ENCODE measurements at places on chromosomes 5 and 9.

- no peak for DNase-seq
These were observed 165.3 kb downstream of the TAF11L14 start for GRCh38 chr5:17799521-17799920.

DNA sequence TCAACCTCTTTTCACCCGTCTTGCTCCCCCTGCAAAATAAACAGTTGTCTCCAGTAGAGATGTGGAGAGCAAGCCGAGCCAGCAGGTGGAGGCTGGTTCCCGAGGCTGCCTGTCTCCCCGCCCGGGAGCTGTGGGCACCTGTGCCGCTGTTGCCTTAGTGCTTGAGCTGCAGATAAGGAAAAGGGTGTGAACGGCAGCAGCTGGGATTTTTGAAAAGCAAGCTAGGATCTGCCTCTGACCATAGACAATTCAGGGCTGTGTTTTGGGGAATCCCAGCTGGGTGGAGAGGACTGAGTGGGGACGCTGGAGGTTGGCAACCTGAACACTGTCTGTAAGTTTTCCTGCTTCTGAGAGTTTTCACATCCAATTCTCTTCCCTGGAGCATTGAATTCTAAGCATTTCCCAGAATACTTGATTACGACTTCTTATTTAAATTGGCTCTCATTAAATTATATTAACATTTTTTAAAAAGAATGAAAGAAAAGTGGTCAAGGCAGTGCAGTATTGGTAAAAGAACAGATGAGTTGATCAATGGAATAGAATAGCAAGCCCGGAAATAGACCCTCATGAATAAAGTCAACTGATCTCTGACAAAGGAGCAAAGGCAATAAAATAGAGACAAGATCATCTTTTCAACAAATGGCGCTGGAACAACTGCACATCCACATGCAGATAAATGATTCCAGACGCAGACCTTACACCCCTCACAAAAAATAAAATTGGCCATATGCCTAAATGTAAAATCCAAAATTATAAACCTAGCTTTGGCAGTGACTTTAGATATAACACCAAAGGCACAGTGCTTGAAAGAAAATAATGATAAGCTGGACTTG, 9.7 kb downstream of the WNK2 start:
- DNase-seq, result no peak

DNA sequence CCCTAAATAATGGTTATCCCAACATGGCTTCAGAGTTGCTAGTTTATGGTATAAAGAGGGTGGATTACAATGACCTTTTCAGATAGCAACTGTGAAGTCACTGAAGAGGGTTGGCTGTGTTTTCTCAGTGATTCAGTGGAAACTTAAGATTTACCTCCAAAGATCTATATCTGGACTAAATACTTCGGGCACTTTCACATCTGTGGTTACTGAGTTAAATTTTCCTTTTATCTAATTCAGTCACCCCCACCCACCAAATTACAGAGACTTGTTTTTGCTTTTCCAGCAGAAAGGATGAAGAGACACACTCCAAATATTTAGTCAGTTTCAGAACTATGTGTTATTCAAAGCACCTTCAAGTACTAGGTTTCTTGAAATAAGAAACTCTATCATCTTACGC, 573.2 kb downstream of the CCDC171 start:
- no peak for DNase-seq

DNA sequence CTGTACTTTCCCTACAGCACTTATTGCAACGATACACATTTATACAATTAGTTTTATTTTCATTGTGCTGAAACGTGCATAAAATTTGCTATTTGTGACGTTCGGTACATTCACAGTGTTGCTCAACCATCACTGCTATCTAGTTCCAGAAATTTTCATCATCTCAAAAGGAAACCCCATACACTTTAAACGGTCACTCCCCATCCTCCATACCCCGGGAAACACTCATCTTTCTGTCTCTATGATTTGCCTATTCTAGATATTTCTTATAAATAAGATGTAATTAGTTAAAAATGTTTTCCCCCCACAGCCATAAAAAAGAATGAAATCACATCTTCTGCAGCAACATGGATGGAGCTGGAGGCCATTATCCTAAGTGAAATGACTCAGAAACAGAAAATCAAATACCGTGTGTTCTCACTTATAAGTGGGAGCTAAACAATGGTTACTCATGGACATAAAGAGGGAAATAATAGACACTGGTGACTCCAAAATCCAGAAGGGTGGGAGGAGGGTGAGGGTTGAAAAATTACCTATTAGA, 40.2 kb upstream of the TEX48 start:
- DNase-seq, result no peak

- DNase-seq, result no peak
These were observed 266.2 kb downstream of the ARHGEF28 start for GRCh38 chr5:73892218-73892617.

GRCh38 chr9:95678759-95679158, 162.0 kb upstream of the PTCH1 start:
- no peak for DNase-seq

GRCh38 chr9:105385381-105385985, 62.4 kb upstream of the FSD1L start:
- peak; percentile 45 for DNase-seq

DNA sequence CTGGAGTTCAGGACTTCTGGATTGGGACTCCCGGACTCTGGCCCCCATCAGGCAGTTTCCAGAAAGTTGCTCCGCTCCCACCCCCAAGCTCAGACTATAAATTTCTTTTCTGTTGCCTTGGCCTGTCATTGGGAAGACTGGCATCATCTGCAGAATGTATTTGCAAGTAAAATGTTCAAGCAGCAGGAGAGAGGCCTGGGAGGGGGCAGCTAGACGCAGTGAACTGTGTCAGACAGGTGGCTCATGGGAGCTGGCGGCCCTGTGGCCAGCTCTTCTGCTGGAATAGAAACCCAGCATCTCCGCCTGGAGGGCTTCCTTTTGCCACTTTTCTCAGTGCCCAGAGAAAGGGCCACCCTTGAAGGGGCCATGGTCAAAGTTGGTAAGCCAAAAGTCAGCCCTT, 16.0 kb downstream of the INSYN2B start:
- no peak for DNase-seq

DNA sequence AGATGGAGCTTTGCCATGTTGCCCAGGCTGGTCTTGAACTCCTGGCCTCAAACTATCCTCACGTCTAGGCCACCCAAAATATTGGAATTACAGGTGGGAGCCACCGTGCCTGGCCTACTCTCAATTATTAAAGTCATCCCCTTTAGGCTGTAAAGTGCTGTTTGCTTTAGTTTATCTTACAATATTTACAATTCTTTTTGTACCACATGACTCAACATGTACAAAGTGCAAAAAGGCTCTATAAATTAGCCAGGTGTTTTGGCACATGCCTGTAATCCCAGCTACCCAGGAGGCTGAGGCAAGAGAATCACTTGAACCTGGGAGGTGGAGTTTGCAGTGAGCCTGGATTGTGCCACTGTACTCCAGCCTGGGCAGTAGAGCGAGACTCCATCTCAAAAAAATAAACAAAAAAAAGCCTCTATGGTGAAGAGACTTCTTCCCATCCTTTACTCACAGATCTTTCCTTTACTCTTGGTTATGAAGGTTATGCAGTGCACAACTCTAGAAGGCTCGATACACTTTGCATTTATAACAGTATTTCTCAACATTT, 28.5 kb upstream of the MLLT3 start:
- no peak for DNase-seq

DNA sequence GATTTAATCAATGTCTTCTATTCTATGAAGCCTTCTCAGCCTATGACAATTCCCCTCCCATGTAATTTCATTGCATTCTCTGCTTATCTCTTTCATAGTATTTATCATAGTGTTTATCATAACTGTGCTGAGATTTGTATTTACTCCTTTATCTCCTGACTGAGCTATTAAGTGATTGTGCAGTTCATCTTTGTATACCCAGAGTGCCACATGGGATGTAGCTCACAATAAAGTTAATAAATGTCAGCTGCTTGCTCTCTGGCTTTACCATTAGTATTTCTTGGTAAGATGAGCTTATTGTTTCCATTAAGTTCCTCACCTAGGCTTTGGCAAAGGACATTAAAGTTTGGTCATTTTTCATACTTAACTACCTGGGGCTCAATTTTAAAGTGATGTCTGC, 275.1 kb upstream of the MPDZ start:
- DNase-seq, result no peak

- no peak for DNase-seq
These were observed 1975.3 kb upstream of the CDH6 start for GRCh38 chr5:29218138-29218537.

- DNase-seq, result no peak
These were observed 90.7 kb downstream of the PTCH1 start for GRCh38 chr9:95425910-95426551.

GRCh38 chr5:170312666-170313065, 15.1 kb upstream of the LCP2 start:
- DNase-seq, result peak; percentile 89

- peak; percentile 61 for DNase-seq
These were observed 103.5 kb downstream of the DAPK1 start for GRCh38 chr9:87601176-87601575.

- DNase-seq, result no peak
These were observed 165.5 kb downstream of the PBX3 start for GRCh38 chr9:125912667-125913066.

GRCh38 chr5:175517824-175518450, 39.6 kb downstream of the SFXN1 start:
- no peak for DNase-seq

GRCh38 chr5:13591621-13592020, 352.9 kb downstream of the DNAH5 start:
- DNase-seq, result peak; percentile 64

- no peak for DNase-seq
These were observed 294.1 kb upstream of the SMC2 start for GRCh38 chr9:103799959-103800358.

- no peak for DNase-seq
These were observed 469 bp upstream of the FIBCD1 start for GRCh38 chr9:130939405-130940026.

DNA sequence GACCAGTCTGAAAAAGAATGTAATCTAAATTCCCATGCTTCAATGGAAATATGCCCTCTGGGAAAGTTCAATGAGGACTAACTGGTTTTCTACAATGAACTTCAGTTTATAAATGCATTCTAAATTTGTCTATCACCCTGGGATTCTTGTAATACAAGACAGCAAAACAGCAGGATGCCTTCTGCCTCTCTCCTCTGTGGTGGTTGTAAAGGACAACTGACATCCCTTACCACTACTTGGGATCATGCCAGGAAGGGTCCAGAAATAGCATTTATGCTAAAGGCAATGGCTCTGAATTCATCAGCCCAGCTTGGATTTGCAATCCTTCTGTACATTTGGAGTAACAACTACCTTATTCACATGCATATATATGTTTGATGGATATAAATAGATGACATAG, 97.3 kb upstream of the ADAMTS16 start:
- no peak for DNase-seq

- peak; percentile 98 for DNase-seq
These were observed 35.8 kb upstream of the LCP2 start for GRCh38 chr5:170333161-170333910.

DNA sequence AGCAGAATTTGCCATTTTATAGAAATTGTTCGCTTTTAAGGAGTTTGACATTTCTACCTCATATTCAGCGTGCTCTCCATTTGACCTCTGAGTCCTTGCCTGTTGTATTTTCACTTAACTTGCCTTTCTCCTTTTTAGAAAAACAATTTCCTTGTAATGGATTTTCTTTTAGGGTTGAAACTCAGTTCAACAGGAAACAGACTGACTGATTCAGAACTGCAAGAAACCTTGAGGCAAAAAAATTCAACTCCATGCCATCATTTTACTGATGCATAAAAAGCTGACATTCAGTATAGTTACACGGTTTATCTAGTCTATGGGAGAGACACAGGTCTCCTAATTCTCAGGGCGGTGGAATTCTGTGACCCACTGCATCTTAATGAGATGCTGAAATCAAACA, 59.8 kb downstream of the MRPS30 start:
- no peak for DNase-seq

DNA sequence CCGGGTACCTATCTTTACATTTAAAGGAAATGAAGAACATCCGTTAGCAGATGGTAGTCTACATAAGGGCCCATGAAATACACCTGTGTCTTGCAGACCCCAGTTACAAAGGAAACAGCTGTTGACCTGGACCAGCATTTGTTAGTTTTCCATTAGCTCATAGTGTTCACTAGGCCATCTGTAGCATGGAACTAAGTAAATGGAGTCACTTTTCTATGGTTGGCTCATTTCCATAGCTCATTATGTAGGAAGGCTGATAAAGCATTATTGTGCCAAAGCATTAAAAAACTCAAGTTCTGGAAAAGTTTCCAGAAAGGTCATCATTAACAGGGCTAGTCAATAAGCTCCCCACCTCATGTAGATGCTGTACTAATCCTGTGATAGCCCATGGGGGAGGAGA, 62.1 kb downstream of the PCSK1 start:
- DNase-seq, result no peak

DNA sequence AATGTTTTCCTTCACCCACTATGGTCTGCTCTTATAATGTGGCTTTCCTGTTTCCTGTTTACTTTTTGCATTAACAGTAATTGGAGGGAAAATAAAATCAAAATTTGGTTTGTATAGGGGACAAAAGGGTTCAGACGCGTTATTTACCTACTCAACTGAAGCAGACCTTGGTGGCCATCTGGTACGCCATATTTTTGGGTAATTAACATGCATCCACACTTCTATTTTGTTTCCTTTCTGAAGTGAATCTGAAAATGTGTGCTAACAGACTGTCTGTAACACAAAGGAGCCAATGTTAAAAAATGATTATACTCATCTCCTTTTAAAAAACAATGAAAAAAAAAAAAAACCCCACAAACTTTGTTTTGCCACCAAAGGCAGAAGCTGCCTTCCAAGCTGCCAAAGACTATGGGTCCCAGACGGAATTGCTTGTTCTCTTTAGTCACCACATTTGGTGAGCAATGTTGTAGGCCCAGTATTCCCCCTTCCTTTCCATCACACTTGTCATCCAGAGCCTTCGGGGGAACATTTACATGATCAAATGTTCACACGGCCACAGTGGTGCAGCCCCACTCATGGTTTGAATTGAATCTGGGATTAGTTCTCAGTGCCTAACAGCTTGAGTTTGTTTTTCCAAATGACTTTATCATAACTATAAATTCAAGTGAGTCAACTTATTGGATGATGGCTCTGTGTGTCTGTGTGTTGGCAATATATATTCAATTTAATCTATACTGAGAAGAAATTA, 323.7 kb upstream of the CD180 start:
- no peak for DNase-seq

DNA sequence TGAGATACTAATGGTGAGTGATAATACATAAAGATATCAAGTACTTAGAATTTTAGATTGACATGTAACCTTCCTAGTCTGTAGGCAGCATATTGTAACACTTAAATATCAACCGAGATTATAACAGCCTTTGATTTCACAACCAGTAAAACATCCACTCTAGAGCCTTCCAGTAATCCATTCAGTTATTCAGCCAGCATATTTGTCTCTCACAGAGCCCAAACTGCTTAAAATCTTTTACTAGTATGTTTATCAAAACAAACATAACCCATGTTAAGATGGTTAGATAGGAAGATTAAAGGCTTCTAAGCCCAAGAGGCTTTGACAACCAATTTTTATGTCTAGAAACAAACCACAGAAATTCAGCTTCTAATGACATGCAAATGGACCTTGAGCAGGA, 177.9 kb upstream of the FST start:
- no peak for DNase-seq

GRCh38 chr5:172885597-172886340, 51.7 kb downstream of the ERGIC1 start:
- no peak for DNase-seq
